ENCODE measurements at places on chromosomes 13 and 19. TPM values are rescaled to one million over a fixed set of nuclear protein-coding genes. Genes with fewer than 3 reads are reported as not detected.
A peak's percentile ranks its signal among the peaks of the same experiment; 100 is the strongest.

GRCh38 chr19:8459095-8459494, 14.3 kb downstream of the HNRNPM start:
- no peak for DNase-seq

GRCh38 chr13:98576200-98576945, 534 bp downstream of the STK24 start:
- DNase-seq, result peak; percentile 53

GRCh38 chr19:54875506-54875905, 1.5 kb downstream of the FCAR start:
- DNase-seq, result no peak

DNA sequence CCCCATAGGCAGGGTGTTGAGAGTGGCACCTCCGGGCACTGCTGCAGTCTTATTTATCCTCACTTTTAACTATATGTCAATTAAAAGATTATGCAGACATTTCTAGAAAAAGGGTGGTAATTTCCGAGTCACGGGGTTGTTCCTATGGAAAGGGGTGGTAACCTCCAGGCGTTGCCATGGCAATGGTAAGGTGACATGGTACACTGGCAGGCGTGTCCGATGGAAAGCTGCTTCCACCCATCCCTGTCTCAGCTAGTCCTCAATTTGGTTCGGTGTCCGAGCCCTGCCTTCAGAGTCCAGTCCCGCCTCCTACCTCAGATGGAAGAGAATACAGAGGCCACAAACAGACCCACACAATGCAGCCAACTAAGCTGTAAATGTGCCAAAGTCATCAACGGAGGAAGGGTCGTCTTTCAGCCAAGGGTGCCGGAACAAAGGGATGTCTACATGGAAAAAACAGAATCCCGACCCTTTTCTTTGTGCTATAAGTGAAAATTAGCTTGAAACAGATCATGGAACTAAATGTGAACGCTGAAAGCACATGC, 72.6 kb upstream of the C13orf46 start:
- no peak for DNase-seq

GRCh38 chr19:10918359-10918758, 10.1 kb downstream of the YIPF2 start:
- DNase-seq, result no peak

The NCAN gene
- total RNA-seq, result not detected

The MEDAG gene
- not detected for total RNA-seq

The NCLN gene
- total RNA-seq, result 53.7 TPM

All from naive thymus-derived CD4-positive, alpha-beta T cell (primary cell).